ENCODE measurements at places on chromosomes 1 and 21.

GRCh38 chr1:164605254-164606091 lies 46.5 kb downstream of the PBX1 start:
- DNase-seq = no peak

DNA sequence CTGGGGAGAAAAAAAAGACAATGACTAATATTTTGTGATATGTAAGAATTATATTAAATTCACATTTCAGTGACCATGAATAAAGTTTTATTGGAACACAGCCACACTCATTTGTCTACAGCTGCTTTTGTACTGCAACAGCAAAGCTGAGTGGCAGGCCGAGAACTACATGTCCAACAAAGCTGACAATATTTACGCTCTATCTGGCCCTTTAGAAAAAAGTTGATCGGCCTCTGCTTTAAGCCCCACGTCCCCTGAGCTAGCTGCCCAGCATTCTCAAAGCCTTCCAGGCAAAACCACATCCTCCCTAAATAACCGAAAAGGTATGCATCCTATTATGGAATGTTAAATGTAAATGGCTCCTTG lies 8.6 kb downstream of the SLC2A1 start:
- DNase-seq = no peak

GRCh38 chr1:180198611-180199010 lies 31.5 kb upstream of the LHX4 start:
- DNase-seq = no peak

- DNase-seq = no peak
Measured at GRCh38 chr1:208234721-208235120, 9.5 kb downstream of the PLXNA2 start.

GRCh38 chr1:107358619-107359327 lies 217.9 kb downstream of the NTNG1 start:
- DNase-seq = no peak

DNA sequence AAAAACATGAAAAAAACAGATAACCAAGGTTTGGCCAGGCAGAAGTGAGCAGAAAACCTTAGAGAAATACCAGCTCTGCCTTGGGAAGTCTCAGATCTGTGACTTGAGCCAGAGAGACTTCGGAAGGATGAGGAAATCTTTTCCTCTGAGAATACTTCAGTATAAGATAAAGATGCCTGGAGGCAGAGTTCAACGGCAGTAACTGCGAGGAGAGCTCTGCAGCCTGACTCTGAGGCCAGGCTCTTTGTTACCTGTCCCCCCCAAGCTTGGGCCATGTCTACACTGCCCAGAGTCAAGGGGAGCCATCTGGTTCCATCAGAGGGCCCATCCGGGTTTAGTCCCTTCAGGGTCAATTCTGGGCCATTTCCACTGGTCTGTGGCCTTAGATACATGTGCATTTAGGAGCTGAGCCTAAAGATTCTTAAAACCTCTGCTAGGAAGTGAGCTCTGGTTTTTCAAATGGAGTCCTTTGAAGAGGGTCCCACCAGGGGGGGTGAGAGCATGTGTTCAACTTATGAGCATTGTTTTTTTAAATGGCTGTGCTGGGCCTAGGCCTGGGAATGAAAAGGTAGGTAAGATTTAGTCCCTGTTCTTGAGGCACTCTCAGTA lies 8.7 kb downstream of the KIRREL1 start:
- DNase-seq = no peak

- DNase-seq = no peak
Measured at GRCh38 chr21:26783466-26784195, 61.6 kb downstream of the ADAMTS1 start.

DNA sequence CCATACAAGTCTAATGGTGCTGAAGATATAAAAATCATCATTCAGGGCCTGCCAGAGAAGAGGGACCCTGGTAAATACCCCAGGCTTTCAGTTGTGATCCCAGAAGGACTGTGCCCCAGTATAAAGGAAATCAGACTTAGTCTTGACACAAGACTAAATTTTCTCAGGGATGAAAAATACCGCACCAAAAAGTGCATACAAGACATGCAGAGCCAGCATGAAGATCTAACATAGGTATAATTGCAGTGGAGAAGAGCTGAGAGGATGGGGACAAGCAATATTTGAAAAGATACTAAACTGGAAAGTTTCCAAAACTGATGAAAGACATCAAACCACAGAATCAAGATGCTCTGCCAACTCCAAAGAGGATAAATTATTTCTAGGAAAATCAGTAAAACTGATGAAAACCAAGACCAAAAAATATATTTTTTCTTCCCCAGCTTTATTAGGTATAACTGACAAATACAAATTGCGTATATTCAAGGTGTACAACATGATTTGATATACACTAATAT lies 17.7 kb upstream of the SIM2 start:
- DNase-seq = no peak

GRCh38 chr1:224524679-224525078 lies 90.1 kb upstream of the WDR26 start:
- DNase-seq = no peak

DNA sequence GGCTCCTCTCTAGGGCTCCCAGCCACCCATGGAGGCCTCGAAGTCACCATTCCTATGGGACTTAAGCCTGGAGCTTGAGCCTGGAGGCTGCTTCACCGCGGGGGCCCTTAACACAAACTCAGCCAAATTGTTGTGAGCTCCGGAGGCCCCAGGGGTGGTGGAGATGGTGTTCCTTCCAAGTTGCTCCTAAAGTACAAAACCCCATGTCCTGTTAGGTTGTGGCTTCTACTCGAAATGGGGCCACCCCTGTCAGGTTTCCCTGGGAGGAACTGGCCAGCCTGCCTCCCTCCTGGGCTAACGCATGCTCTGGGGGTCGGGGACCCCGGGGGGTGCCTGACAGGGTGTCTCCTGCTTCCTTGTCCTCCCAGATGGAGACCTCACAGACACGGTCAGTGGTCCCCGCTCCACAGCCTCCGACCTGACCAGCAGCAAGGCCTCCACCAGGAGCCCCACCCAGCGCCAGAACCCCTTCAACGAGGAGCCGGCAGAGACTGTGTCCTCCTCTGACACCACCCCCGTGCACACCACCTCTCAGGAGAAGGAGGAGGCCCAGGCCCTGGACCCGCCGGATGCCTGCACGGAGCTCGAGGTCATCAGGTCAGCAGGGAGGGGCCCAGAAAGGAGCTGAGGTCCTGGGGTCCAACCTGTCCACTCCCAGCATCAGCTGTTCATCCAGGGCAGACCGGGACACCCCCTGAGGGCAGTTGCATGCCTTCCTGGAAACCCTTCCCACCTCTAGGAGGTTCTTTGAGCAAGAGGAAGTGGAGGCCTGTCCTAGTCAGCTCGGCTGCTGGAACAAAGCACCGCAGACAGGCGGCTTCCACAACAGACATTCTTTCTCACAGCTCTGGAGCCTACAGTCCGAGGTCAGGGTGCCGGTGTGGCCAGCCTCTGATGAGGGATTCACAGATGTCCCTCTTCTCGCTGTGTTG lies 10.8 kb upstream of the SLC25A34 start:
- DNase-seq = no peak
